ENCODE measurements at places on chromosomes 3 and 15.

- no peak for DNase-seq
Measured at GRCh38 chr3:151859233-151859673, 14.2 kb upstream of the SUCNR1 start.

- DNase-seq, result no peak
Measured at GRCh38 chr3:191761906-191762305, 300.9 kb downstream of the PYDC2 start.

- peak; percentile 94 for DNase-seq
Measured at GRCh38 chr3:111735243-111735758, 123.8 kb upstream of the PHLDB2 start.

DNA sequence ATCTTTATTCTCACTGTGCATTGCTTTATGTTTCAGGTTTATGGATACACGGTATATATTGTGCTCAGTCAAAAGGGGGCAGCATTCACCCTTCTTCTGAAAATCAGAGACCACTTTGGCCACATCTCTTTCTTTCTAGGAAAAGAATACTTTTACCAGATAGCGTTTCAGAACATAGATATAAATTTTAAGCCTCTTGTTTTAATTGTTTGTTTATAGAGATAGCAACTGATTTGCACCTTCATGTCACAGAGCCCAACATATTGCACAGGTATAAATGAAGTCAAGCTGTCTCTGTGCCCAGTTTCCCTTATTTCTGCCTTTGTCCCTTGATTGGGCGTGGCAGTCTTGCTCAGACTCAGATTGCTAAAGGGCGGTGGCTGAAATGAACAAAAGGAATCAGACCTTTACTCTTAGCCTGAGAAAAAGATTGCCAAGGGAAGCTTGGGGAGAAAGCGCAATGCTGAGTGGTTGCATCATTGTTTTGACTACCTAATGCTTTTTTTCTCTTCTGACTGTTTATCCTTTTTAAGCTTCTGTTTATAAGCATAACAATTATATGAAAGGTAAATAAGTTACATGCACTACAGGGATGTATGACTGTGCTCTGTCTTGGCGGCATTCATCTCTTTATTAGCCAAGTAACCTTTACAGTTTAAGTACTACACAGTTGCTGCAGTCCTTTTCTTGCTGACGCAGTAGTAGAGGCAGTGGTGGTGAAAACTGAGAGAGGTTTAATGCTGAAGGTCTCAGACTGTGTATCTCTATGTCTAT, 70.8 kb upstream of the ZBTB20 start:
- DNase-seq, result peak; percentile 67

- DNase-seq, result no peak
Measured at GRCh38 chr3:41031401-41031800, 167.9 kb upstream of the CTNNB1 start.

- DNase-seq, result no peak
Measured at GRCh38 chr15:71914092-71914491, 103.7 kb downstream of the NR2E3 start.

DNA sequence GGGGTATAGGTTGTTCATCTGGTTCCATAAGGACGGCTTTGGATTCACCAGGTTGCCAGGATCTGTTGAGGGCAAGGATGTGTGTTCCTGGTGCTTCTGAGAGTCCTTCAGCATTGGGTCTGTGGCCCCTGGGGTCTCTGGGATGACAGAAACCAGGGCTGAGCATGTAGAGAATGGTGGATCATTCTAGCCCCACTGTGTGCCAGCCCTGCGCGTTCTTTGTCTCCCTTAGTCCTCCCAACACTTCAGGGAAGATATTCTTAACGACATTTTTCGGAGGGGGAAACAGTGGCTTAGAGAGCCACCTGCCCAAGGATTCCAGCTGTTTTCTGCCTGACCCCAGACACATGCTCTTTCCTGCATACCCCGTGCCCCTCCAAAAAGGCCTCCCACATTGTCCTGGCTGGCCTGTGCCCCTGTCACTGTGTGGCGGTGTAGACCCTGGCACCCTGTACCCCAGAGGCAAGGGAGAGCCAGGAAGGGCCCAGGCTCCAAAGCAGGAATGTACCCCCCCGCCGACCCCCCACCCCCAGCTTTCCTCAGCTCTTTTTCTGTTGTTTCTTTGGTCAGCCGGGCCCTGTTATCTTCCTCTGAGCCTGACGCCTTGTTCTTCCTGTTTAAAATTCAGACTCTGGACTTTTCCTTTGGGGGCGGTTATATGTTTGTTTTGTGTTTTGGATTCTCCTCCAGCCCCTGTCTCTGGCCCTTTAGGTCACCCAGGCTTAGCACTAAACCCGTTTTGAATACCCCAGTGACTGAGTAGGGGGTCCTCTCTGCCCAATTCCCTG, 57.8 kb upstream of the SMAD6 start:
- no peak for DNase-seq

GRCh38 chr15:51103330-51103729, 8.6 kb upstream of the TNFAIP8L3 start:
- DNase-seq, result peak; percentile 55

DNA sequence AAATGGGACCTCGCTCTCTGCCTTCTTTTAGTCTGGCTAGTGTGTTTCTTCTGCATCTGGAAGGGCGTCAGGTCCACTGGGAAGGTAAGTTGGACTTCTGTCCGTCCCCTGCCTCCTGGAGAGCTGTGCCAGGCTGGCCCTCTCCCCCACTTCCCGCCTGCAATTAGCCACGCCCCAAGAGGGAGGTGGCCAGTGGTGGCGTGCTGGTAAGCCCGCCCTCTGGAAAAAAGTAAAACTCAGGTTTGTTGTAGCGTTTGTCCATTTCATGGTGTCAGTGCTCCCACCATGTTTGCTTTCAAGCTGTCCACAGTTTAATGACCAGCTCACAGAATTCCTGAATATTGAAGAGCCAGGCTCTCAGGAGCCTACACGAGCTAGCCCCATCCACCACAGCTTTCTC, 55.6 kb downstream of the SLC6A6 start:
- DNase-seq, result no peak

Data from HFFc6 (cell line).